ENCODE measurements at places on chromosomes 12 and 14.

- no peak for DNase-seq
These were observed 827.8 kb downstream of the DIO2 start for GRCh38 chr14:79383475-79383874.

DNA sequence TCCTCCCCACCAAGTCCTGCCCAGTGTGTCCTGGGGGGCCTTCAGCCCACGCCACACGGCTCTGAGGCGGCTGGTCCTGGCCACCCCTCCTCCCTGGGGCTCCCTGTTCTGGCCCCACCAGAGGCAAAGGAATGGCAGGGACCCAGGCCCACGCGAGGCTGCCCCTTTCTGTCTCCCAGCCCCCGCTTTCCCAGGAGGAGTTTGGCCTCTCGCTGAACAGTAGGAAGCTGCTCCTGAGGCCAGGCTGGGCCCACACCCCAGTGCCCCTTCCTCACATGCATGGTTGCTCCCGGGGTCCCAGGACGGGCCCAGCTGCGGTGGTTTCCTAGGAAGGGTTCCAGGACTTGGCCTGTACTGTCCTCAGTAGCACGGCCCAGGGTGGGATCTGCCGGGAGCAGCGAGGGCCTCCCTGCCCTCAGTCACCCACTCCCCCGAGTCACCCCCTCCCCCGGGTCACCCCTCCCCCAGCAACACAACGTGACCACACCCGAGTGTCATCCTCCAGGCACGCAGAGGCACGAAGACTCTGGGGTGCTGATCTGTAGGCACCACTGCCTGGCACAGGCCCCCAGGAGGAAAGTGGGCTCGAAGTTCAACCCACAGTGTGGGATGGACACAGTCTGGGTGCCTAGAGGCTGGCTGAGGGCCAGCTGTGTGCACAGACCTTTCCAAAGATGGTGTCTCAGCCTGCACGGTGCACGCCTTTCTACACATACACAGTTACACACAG, 33.0 kb downstream of the LRCOL1 start:
- DNase-seq: no peak

DNA sequence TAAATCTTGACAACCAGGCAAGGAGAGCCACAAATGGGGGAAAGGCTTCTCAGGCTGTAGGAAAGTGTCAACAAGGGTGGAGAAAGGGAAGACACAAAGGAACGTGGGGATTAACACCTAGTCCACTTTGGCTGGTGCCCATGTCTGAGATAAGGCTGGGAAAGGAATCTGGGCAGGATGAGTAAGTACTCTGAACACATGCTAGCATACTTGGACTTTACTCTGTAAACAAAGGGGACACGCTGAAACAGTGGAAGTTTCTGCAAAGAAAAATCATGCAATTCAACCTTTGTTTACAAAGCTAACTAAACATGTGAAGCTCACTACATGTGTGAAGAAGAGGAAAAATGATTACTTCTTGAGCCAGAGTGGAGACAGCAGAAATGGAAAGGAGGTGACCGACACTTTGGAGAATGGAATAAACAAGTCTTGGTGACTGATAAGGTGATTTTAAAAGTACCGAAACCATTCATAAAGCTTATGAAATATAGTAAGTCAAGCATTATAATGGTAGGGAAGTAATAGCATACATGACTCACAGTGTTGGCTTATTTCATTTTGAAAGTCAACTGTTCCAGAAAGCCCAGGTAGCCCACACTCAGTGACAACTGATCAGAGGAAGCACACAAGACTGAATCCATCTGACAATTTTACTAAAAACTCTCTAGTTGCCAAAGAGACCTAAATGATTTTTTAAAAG, 13.2 kb downstream of the CPNE8 start:
- no peak for DNase-seq

DNA sequence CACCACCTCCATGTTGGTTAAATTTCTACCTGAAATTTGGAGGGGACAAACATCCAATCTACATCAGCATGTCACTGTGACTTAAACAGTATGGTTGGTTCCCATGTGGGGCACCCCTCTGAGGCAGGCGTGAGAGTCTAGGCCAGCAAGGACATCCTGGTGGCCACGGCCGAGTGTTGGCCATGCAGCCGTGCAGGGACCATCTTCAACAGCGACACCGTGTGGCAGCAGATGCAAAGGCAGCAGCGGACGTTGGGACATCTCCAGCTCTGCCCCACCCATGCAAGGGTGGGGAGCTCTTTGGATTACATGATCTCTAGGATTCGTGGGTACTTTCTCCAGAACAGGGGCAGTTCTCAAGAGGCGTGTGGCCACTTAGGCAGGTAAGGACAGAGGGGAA, 49.8 kb downstream of the NOC4L start:
- DNase-seq: no peak

DNA sequence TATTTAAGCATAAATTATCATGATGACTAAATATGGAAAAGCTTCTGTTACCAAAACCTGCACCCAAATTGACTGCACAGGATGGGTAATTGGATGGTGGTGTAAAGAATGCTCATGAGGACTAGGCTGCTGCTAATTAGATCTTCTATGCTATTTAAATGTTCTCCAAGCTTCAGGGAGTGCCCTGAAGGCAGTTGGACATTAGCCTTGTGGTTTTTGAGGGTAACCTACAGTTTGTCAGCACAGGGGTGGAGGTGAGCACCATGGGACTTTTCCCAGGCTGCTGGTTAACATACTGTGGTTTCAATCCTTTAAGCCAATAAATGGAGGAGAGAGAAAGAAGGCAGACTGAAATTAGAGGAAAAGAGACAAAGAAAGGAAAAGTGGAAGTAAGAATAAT, 145.0 kb downstream of the WIF1 start:
- DNase-seq: no peak
